ENCODE measurements at places on chromosomes 1 and 21.

DNA sequence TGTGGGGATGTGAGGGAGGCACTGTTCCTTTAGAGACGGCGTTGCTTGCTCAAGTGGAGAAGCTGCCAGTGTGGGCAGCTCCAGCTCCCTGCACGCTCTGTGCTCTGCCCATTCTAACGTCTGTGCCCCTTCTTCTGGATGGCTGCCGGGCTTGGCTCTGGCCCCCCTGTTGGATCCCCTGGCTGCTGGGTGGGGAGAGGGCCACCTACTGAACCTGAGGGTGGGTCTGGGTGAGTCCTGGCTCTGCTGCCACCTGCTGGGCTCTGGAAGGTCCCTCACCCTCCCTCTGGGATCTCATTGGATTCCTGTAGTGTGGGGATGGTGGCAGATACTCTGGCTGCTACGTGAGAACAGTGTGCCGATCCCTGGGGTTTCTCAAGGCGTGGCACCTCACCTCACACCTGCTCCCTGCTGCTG, 5.0 kb downstream of the PFKL start:
- no peak for DNase-seq

DNA sequence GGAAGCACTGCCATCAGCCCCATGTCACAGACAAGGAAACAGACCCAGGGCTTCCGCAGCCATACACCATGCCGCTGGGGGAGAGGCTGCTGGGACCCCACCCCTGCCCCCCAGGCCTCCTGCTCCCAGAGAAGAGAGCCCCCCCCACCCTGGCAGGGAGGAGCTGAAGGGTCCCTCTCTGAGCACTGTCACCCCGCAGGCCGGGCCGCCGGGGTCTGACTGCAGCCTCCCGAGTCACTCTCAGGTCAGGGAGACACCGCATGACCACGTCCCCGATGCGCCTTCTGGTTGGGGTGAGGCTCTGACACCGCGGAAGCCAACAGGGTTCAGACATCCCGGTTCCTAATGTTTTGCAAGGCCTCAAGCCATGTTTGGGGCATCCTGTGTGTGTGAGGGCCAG, 102.3 kb downstream of the SIK1 start:
- no peak for DNase-seq

DNA sequence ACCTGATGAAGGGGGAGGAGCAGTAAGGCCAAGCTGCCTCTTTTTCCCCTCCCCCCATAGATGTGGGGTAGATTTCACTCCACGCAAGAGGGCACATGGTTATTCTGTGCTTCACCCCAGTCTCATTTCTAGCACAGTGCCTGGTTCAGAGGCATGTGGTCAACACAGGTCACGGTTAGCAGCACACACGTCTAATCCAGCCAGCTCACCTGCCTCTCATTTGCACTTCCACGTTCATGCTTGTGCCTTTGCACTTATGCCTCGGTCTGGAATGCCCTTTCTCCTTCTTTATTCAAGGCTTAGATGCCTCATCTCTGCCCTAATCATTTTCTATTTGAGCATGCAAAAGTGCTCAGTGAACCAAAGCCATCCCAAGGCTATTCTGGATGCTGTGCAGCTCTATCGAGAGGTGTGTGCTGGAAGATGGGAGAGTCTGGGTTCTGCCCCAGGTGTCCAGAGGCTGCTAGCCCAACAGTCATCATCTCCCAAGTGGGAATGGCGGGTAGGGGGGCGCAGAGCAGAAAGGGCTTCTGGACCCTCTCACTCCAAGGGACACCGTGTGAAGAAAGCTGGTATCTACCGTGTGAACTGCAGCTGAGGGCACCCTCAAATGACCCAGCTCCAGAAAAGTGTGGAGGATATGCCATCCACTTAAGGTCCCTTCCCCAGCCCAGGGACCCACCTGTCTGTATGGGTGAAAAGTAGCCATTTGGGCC, 2.1 kb upstream of the A3GALT2 start:
- no peak for DNase-seq

GRCh38 chr1:46549697-46550681, 1.5 kb downstream of the KNCN start:
- no peak for DNase-seq

DNA sequence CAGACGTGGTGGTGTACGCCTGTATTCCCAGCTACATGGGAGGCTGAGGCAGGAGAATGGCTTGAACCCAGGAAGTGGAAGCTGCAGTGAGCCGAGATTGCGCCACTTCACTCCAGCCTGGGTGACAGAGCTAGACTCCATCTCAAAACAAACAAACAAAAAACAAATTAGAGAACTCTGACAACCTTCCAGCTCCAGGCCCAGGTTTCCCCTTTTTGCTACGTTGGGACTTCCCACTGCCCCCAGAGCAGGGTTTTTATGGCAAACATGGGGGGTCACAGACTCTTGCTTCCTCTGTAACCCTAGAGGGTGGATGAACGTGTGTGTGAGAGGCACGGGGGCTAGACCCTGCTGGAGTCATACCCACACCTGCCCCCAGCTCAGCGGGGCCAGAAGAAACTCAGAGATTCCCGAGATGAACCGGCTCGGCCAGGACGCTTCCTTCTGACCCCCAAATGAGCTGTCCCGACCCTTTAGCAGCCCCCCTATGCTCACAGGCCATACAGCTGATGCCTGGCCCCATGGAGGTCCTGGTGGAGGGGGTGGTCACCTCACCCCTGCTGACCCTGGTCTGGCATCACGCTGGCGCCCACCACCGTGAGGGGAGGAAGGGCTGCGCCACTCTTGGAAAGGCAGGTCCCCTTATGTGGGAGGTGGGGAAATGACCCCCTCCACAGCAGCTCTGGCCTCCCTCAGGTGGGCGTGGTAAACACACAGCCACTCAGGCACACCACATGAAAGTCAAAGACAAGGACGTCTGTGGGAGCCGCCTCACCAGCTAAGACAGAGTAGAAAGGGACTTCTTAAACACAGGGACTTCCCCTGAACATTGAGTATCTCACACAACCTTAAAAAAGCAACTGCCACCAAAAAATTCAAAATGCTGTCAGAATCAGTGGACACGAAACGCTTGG, 7.1 kb downstream of the GPR157 start:
- no peak for DNase-seq

DNA sequence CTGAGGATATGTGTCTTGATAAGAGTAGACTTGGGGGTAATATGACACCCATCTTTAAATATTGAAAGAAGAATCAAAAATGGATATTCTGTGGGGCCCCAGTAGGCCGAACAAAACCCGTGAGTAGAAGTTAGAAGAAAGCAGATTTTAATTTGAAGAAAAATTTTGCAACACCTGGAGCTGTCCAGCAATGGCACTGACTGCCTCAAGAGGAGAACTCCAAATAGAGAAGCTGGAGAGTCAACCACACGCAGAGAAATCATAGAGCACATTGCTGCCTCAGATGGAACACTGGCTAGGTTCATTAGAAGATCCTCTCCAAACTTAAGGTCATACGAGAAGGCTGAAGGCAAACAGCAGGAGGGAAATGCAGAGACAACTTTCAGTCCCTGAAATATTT, 6.8 kb downstream of the NHLH1 start:
- no peak for DNase-seq

DNA sequence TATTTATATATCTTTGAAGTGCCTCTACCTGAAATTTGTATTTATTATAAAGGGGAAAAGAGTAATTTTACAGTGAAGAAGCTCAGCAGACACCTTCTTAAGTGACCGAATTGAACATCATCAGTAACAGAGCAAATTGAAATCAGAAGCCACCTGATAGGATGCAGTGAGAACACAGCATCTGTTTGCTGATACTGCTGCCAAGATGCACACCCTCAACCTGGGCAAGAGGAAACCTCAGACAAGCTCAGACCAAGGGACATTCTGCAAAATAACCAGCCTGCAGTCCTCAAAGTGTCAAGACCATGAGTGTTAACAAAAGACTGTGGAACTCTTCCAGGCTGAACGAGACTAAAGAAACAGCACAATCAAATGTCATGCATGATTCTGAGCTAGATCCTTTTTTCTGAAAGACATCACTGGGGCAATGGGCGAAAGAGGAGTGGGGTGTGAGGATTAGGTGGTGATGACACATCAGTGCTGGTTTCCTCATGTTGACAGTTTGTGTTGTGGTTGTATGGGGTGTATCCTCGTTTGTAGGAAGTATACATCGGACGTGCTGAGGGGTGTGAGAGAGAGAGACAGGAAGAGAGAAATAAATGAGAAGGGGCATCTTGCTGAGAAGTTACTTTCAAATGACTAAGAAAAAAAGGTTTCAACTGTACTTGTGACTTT, 103.7 kb downstream of the ABCA4 start:
- no peak for DNase-seq

- DNase-seq: no peak
Measured at GRCh38 chr1:32062867-32063230, 9.9 kb upstream of the TMEM39B start.

DNA sequence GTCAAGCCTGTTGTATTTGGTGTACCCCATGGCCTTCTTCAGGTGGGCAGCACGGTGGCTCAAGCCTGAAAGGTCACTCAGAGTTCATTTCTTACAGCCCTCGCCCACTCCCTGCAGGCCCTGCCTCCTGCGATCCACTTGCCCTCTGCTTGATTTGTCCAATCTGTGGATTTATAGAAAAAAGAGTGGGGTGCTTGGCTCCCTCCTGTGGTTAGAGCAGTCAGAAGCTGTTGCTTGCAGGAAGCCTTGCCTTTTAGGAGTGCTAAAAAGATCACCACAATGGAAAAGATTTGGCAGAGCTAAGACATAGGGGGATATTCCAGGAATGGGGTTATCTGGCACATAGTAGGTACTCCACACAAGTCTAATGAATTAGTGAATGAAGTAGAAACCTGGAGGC, 108.0 kb upstream of the TRABD2B start:
- DNase-seq: no peak

GRCh38 chr1:54199151-54199764, 572 bp downstream of the CYB5RL start:
- DNase-seq: no peak

DNA sequence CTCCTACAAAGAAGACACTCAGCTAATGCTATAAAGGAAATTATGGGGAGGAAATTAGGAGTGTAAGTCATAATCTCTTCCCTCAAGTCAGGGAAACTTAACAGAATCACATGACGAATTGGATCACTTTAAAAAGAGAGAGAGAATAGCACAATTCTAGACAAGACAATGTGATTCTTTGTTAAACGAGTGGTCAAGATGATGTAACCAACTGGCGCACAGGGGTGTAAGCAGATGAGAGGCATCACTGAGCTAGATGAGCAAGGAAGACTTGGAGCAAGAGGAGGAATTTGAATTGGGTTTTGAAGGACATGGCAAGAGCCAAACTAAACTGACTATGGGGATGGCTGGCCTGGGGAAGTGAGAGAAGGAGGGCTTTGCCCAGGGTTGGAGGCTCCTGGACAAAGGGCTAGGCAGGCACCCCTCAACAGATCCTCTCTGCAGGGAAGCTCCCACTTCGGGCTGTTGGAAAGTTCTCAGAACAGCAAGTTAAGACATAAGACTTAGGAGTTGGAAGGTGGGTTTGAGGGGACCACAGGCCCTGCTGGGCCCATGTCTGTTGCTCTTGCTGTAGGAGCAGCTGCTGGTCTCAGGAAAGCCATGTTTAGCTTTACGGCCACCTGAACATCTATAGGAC, 123.9 kb upstream of the GRIK3 start:
- DNase-seq: no peak

DNA sequence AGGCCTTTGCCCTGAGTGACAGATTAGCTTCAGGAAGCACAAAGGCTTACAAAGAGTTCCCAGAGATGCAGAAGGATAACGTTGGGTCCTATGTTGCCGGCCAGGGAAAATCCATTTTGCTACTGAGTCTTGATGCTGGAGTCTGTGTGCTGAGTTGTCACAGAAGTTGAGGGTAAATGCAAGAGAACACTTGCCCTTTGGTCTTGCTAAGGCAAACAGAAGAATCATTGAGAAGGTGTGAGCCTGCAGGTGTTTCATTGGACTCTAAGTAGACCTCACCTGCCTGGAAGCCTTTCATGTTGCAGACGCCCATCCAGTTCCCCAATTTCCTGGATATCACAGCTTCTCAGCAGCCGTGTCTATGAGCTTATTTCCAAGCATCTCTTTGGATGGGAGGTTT, 105.2 kb downstream of the PCP4 start:
- no peak for DNase-seq

GRCh38 chr1:61993331-61993961, 201.2 kb upstream of the L1TD1 start:
- DNase-seq: no peak

GRCh38 chr1:193537266-193538002, 351.0 kb upstream of the B3GALT2 start:
- no peak for DNase-seq

DNA sequence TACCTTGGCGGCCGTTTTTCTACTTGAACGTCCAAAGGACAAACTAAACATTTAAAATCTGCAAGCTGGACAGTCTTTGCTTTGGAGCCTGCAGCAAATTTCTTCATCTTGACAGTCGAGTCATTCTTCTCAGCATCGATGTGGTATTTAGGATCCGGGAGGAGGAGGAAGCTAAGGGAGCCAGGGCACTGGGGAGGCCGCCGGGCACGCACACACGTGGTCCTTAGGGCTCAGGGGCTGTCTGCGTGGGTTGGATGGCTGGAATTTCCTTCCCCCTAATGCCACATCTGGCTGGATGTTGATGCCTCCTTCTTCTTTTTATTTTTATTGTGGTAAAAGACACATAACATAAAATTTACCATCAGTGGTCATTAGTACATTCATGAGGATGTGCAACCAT, 300.9 kb downstream of the CAMTA1 start:
- DNase-seq: no peak

DNA sequence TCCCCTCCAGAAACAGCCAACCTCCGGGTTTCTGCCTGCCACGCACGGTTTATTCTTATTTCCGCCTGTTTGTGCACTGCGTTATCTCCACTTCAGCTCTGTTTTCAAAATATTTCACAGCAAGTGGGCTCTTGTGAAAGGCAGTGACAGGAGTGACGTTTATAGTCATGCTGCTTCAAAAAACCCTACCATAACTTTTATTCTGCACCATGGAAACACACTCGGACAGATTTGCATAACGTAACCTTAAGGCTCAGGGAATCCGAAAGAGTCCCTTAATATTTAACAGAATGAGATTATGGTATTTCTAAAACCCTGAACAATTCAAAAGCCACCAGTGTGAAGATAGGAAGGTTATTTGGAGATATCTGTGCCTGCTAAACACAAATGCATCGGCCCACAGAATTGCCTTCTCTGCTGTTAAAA, 782 bp upstream of the SDE2 start:
- DNase-seq: no peak

GRCh38 chr21:17829472-17829871, 10.3 kb upstream of the C21orf91 start:
- no peak for DNase-seq

- no peak for DNase-seq
Measured at GRCh38 chr21:44331650-44332307, 7.4 kb downstream of the CFAP410 start.

- DNase-seq: no peak
Measured at GRCh38 chr1:183920651-183921050, 115.7 kb downstream of the RGL1 start.

DNA sequence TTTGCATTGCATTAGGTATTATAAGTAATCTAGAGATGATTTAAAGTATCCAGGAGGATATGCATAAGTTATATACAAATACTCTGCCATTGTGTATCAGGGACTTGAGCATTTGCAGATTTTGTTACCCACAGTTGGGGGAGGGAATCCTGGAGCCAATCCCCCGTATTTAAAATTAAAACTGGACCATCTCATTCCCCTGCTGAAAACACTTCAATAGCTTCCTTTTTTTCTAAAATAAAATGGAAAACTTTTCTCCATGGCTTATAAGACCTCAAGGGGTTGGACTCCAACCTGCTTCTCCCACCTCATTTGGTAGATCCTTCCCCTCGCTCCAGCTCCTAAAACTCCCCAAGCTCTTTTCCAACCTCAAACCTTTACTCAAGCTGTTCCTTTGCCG, 10.4 kb upstream of the CD34 start:
- no peak for DNase-seq

Data from NCI-H1436 treated with DMSO at 0.1 percent for 48 hours (cell line).